Fibroblast of skin of back (primary cell): ENCODE measurements at places on chromosomes 11 and 22.

GRCh38 chr11:112023104-112023503, 2.1 kb upstream of the DLAT start:
- DNase-seq = no peak

- DNase-seq = no peak
Observed at GRCh38 chr11:20844630-20845029, 175.2 kb downstream of the NELL1 start.

DNA sequence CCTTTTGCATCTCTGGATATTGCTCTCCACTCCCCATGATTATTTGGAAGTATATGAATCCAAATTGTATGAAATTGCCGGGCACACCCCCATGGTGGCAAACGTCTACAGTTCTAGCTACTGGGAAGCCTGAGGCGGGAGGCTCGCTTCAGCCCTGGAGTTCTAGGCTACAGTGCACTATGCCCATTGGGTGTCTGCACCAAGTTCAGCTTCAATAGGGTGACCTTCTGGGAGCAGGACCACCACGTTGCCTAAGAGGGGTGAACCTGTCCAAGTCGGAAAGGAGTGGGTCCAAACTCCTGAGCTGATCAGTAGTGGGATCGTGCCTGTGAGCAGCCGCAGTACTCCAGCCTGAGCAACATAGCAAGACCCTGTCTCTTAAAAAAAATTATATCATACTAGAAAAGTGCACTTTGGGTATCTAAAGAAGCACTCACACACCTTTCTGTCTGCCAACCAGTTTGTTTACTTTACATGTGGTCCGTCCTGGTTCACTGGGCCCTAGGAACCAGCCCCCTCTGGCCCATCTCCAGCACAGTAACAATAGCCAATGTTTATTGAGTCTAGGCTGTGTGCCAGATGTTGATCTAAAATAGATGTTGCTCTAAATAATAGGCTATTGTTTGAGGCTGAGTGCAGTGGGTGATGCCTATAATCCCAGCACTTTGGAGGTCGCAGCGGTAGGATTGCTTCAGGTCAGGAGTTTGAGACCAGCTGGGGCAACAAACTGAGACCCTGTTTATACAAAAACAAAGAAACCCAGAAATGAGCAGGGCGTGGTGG, 16.4 kb upstream of the KAT5 start:
- no peak for DNase-seq

- no peak for DNase-seq
Observed at GRCh38 chr11:106989078-106989455, 29.2 kb downstream of the GUCY1A2 start.

- no peak for DNase-seq
Observed at GRCh38 chr11:36193290-36193619, 96.0 kb downstream of the COMMD9 start.

- peak; percentile 49 for DNase-seq
Observed at GRCh38 chr11:112881461-112881860, 79.8 kb upstream of the NCAM1 start.
